ENCODE measurements at places on chromosomes 6 and 20.

- DNase-seq = no peak
These were observed 328.4 kb downstream of the CDC5L start for GRCh38 chr6:44715925-44716324.

GRCh38 chr20:56730996-56731395 lies 101.9 kb downstream of the TFAP2C start:
- no peak for DNase-seq

DNA sequence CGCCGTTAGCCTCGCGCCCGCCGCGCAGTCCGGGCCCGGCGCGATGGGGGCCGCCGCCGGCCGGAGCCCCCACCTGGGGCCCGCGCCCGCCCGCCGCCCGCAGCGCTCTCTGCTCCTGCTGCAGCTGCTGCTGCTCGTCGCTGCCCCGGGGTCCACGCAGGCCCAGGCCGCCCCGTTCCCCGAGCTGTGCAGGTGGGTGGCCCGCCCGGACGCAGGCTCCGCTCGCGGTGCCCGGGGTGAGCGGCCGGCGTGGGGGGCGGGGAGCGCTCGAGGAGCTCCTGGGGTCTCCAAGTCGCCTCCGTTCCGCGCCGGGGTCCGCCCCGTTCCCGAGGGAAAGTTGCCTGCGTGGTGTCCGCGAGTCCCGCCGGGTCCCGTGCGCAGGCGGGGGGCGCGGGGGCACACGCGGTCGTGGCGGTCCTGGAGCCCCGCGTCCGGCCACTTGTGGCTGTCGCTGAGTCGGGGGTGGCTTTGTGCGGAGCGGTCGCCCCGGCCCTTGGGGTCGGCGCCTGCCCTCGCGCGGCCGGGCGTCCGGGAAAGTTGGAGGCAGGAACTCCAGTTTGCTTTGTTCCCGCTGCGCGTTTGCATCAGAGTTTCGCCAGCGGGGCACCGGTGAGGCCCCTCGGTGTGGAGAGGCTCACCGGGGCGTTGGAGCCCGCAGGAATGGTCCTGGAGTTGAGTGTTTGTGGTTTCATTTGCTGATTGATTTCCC lies 476 bp downstream of the IGF2R start:
- peak; percentile 21 for DNase-seq

DNA sequence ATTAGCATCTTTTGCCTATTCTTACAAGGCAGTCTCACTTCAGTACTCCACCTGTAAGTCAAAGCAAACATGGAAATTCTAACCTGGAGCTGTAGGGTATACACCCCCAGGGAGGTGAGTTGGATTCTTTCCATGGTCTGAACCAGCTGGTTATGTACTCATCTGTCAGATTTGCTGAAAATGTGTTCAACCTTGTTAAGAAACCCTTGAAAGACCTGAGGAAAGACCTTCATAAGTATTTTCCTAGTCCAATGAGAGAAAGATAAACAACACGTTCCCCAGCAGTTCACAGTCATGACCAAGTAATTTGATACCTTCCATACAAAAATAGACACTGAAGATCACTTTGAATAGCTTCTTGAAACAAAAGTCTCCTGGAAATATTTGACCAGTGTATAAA lies 42.5 kb downstream of the ID4 start:
- DNase-seq = peak; percentile 38

DNA sequence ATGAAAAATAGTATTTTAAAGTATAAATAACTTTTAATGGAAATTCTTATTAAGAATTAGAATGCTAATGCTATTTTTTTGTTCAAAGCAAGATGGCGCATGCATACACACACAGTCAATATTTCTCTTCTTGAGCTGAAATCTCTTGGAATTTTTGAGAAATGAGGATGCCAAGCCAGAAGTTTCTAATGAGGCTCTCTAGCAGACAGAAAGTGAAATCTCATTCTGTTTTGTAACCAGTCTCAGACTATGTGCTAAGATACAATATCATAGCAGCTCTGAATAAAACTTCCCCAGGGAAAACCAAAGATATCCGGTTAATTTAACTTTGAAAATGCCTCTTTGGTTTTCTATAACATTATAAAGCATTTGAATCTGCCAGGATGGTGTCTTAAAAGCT lies 97.2 kb upstream of the HDAC2 start:
- no peak for DNase-seq

GRCh38 chr20:47019121-47019824 lies 124.6 kb downstream of the EYA2 start:
- no peak for DNase-seq

- DNase-seq = no peak
These were observed 249.8 kb downstream of the GMDS start for GRCh38 chr6:1995636-1996035.

- no peak for DNase-seq
These were observed 422.9 kb downstream of the GJA1 start for GRCh38 chr6:121858310-121858709.

GRCh38 chr6:74161380-74161779 lies 465.4 kb downstream of the CD109 start:
- no peak for DNase-seq

- no peak for DNase-seq
These were observed 22.9 kb upstream of the TCFL5 start for GRCh38 chr20:62884556-62884955.

DNA sequence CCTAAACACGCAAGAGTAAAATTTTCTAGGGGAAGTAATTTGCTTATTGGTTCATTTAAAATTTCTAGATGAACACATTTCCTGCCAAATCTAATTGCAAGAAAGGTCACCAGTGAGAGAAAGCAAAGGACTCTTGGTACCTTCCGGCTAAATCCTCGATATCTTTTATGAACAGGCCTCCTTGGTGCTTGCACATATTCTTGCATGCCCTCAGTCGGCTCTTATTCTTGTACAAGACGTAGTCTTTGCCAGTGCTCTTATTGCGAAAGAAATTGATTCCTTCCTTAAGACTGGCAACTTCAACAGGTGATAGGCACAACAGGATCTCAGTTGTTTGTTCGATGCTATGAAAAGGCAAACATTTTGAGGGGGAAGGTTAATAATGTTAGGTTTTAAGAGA lies 141.7 kb upstream of the CARMIL1 start:
- DNase-seq = no peak

- DNase-seq = no peak
These were observed 71.5 kb downstream of the CNKSR3 start for GRCh38 chr6:154438882-154439415.

- no peak for DNase-seq
These were observed 3.3 kb downstream of the SUN5 start for GRCh38 chr20:33000802-33001466.

DNA sequence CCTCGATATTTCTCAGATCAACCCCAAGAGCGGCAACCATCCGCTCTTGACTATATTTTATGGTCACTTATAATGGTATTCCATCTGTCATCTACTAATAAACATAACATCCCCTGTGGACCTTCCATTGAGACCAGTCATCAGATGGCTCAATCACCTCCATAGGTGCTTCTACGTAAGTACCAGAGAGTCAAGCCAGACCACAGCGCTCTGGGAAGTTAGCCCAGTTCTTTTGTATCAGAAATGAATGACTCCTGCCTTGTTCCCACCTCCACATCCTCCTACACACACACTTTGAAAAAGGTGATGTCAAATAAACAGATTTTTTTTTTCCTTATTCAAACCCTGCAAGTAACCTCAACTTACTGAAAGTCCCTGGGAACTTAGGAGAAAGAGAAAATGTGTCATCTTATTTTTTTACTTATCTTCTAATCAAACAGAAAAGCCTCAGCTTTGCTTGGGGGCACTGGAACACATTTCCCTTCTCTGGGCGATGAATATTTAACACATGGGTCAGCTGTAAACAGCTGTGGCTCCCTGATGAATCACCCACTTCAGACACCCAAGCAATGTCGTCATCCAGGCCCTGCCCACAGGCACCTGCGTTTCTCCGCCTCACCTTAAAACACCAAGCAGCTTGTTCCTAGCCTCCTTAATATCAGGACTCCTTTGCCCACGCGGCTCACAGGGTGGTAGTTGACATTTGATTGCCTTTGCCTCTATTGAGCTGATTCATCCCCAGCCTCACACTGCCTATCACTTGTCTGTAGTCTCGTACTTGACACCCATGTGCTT lies 121.4 kb upstream of the LY86 start:
- no peak for DNase-seq

- no peak for DNase-seq
These were observed 21.6 kb upstream of the TULP4 start for GRCh38 chr6:158290659-158291058.

- no peak for DNase-seq
These were observed 390.2 kb upstream of the MAN1A1 start for GRCh38 chr6:119739769-119740168.

DNA sequence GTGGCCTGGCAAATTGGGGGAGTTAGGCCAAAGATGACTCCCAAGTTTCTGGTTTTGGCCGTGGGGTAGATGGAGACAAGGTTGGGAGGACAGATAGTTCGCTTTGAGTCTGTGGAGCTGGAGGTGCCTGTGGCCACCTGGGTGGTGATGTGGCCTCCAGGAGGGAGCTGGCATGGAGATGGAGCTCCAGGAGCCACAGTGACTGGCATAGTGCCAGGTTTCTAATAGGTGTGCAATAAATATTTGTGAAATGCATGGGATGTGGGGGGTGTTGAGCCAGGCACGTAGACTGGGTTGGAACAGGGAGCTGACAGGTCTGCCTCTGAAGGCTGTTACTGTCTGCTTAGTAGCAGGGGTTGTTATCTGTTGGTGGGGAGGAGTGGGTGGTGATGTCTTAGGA lies 102.7 kb downstream of the PAX1 start:
- DNase-seq = no peak

DNA sequence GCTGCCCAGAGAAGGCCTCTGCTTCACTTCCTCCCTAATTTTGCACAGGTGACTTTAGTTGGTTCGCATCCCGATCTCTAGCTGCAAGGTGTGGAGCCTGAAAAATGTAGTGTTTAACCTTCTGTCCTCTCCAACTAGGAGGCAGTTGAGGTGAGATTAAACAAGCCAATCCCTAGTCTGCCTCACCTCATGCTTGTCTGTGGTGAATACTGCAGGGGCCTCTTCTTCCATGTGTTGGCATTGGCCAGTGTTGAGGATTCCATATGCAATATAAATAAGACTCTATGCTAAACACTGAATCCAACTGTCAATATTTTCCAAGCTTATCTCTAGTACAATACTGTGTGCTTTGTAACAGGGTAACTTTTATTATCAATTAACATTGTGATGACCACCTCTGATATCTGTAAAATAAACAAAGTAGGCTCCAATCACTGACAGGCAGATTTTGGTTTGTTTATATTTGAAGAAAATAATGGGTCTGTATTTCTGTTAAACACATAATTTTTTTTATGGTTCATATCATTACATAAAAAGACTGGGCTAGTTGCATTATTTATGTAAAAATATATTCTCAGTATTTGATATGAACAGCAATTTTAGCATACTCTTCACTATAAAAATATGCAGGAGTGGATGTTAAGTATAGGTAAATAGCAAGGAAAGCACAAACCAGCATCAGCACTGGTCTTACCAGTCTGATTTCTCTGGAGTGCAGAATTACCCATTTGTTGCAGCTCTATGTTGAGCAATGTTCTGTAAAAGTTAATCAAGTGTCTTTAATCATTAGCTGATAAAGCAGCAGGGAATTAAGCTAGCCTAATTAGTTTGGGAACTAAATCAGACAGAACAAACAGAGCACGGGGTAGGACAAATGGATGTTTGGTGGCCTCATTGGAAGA lies 74.0 kb downstream of the ANKRD6 start:
- no peak for DNase-seq

DNA sequence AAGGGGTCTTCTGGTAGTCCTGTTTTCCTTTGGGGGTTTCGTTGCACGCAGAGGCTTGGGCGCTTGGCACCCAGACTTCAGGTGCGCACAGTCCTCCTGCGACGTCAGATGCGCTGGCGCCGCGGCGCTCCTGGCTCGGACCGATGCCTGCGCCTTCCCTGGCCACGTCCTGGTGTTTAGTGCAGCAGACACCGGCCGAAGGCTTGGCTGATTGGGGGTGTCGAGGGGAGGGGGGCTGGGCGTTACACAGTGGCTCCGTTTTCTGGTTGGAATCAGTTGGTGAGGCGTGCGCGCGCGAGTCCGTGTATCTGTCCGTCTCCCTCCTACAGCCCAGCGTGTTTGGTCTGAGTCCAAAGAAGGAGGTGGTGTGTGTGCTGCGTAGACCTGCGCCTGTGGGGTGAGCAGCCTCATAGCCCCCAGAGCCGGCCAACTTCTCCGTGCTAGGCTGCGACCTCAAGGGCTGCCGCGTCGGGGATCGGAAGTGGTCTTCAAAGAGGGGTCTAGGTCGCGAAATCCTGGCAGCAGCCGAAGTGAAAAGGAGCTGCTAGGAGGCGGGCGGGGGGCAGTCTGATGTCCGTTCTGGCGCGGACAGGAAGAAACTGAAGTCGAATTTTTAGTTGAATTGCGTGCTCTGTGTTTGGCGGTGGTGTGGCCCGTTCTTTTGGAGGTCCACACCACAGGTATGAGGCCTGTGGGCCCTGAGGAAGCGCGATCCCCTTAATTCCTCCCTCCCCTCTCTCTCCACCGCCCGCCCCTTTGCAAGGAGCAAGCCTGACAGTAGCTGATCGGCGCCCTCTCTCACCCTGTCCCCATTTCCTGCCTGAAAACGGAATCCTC lies 1.5 kb downstream of the SYNDIG1 start:
- no peak for DNase-seq
